ENCODE measurements at places on chromosomes 16 and 17. TPM values are rescaled to one million over a fixed set of nuclear protein-coding genes. Genes with fewer than 3 reads are reported as not detected.

Gene C17orf58
- total RNA-seq = 11.4 TPM

Gene ARSG
- 2.8 TPM for total RNA-seq

Gene PRRT2
- 26.6 TPM for total RNA-seq

Gene DRC3
- 0.40 TPM for total RNA-seq

Gene PROCA1
- 3.8 TPM for total RNA-seq

Gene TCAP
- total RNA-seq = under 0.01 TPM

Gene ANKRD40CL
- not detected for total RNA-seq

Gene CORO6
- 1.0 TPM for total RNA-seq

Gene SLFN5
- 49.8 TPM for total RNA-seq

Gene GUCY2D
- under 0.01 TPM for total RNA-seq

Gene HOXB4
- 12.5 TPM for total RNA-seq

Gene TXNDC17
- total RNA-seq = 248 TPM

Gene GALR2
- not detected for total RNA-seq

Gene KRTAP2-2
- not detected for total RNA-seq

Gene FOXF1
- total RNA-seq = 47.2 TPM

Gene RECQL5
- 22.4 TPM for total RNA-seq
